ENCODE measurements at places on chromosomes 4 and X.

GRCh38 chrX:3094261-3094660, 53.0 kb downstream of the ARSF start:
- DNase-seq: no peak

DNA sequence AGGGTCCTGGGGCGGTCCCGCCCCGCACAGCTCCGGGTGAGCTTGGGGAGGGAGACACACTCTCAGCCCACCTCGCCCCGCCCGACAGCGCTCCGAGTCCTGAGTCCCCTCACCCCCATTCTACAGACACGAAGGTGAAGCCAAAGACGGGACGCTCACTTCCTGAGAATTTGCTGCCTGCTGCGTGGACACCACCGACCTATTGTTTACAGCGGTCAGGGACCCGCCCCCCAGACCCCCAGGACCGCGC, 796 bp upstream of the ZNF141 start:
- DNase-seq: no peak

- DNase-seq: no peak
Measured at GRCh38 chr4:160375772-160376452, 1273.0 kb downstream of the RAPGEF2 start.

DNA sequence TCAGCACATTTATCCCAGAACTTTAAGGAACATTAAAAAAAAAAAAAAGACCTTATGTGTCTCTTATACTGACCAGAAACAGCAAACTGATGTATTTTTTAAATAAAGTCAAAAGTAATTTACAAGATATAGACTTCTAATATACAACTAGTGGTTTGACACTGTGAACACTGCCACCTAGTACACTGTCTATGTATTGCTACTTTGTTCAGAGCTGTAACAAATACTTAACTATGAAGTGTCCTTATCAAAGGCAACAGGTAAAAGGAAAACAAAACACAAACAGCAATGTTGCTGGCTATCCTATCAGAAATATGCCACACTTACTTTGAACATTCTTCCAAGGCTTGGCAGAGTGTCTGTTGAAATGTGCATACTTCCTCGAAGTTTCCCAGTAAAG, 60.4 kb downstream of the CD40LG start:
- DNase-seq: no peak

- DNase-seq: no peak
Measured at GRCh38 chrX:40470830-40471429, 109.8 kb upstream of the ATP6AP2 start.

DNA sequence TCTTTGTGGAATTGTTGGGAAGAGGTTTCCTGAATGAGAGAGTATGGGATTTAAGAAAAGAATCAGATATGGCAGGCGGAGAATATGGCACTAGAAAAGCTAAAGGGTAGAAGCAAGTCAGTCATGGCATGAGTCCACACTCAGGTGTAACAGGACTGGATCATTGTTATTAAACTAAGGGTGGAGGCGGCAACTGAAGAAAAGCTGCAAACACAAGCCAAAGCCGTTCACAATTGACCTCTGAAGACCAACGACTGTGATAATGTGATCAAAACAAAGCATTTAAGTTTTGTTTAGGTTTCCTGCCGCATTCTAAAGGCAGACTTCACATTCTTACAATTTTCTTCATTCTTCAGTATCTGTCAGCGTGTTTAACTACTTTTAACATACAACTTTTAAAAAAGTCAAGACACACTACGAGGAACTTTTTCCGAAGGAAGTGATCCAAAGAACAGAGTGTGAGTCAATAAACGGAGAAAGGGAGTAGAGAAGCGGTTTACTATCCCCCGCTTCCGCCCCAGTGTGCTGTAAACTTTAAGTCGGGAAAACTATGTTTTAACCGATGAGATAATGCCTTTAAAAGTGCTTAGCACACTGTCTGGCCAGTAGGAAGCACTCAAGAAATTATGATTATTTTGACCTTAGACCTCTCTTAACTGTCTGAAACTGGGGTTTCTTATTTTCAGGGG, 909 bp upstream of the SLAIN2 start:
- peak; percentile 29 for DNase-seq

Measured in activated CD4-positive, alpha-beta T cell treated with anti-CD3 and anti-CD28 coated beads, Interleukin-2, Interleukin-4, amounts not matched to agents 100 ng/mL and 50 ng/mL, durations not matched to agents 16 hours and 8 hours (primary cell).